Glomerular endothelial cell (primary cell): ENCODE measurements at places on chromosomes 3 and 15. TPM values are rescaled to one million over a fixed set of nuclear protein-coding genes. Genes with fewer than 3 reads are reported as not detected.

The SLC22A14 gene
- 0.18 TPM in 1 of 2 replicates, not detected in the other for total RNA-seq

The TOP2B gene
- 75.1 and 78.1 TPM in 2 replicates for total RNA-seq

- no peak for DNase-seq
Observed at GRCh38 chr3:177516158-177517011, 319.1 kb upstream of the TBL1XR1 start.

- no peak for DNase-seq
Observed at GRCh38 chr15:60539016-60539415, 60.1 kb upstream of the ICE2 start.

DNA sequence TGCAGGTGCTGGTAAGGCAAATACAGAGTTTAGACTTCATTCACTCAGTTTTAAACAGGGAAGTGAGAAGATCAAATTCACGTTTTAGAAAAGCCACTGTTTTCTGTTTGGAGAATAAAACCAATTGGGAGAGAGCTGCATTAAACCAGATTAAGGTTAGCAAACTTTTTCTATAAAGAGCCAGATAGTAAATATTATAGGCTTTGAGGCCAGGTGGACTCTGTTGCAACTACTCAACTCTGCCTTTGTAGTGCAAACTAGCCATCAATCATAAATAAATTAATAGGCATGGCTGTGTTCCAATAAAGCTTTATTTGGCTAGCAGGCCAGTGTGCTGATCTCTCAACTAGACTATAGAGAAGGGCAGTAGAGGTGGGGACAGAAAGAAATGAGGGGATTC lies 33.5 kb downstream of the SUCLG2 start:
- DNase-seq, result no peak
